ENCODE measurements at places on chromosomes 11 and 22. TPM values are rescaled to one million over a fixed set of nuclear protein-coding genes. Genes with fewer than 3 reads are reported as not detected.

DNA sequence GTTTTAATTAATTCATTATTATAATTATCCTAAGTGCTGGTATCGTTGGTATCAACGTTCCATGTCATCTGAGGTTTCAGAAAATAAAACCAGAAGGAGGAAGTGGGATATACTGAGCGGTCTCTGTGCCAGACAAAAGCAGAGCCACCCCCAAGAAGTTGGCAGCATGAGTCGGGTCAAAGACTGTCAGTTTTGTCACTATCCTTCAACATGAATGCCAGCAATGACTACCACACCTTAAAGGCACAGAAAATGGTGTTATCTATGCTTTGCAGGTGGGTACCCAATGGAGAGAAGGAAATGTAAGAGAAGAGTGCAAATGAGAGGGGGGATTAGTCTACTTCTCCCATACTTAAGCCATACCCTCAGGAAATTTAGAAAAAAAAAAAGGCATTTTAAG lies 408.5 kb downstream of the OPCML start:
- no peaks in the 10 kb centered on the region for H3K4me1 ChIP-seq
- no peaks in the 10 kb centered on the region for H3K27me3 ChIP-seq
- no peak overlapping the region for H3K4me3 ChIP-seq
- H3K36me3 ChIP-seq: no peaks in the 10 kb centered on the region

- H3K4me3 ChIP-seq: peak within 1 kb of the TSS; percentile 32
- peak within 1 kb of the TSS; percentile 68 for H3K27ac ChIP-seq
- peaks cover 6% of the 10 kb centered on the region for H3K4me1 ChIP-seq
- H3K36me3 ChIP-seq: no peaks in the 10 kb centered on the region
- H3K27me3 ChIP-seq: no peaks in the 10 kb centered on the region
- DNase-seq: peak; percentile 37
These were observed at the start of gene OLFML1 for GRCh38 chr11:7485186-7486097. OLFML1 (plus strand) TSS chr11:7485506; CDS start chr11:7485876, 370 bp downstream.

DNA sequence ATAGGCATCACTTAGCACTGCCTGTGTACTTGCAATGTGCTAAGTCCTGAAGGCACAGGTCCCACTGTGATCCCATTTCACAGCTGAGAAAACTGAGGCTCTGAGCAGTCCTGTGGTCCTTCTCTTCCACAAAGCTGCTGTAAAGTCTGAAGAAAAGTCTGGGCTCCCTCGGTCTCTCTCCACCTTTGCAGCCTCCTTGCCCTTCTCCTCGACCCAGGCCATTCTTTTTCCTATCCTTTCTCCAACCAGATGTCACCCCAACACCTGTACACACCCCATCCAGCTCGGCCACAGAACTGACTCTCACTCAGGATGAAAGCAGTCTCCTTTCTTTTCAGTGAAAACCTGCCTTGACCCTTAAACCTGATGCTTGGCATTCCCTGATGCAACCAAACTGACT lies 42.6 kb upstream of the SYT13 start:
- no peaks in the 10 kb centered on the region for H3K27me3 ChIP-seq
- no peaks in the 10 kb centered on the region for H3K4me1 ChIP-seq
- no peak for DNase-seq

- peaks cover 36% of the 10 kb centered on the region for H3K4me1 ChIP-seq
- H3K36me3 ChIP-seq: no peaks in the 10 kb centered on the region
- no peak for DNase-seq
- H3K27me3 ChIP-seq: no peaks in the 10 kb centered on the region
- H3K4me3 ChIP-seq: no peak overlapping the region
These were observed 104.9 kb downstream of the MICAL3 start for GRCh38 chr22:17919276-17920144.

DNA sequence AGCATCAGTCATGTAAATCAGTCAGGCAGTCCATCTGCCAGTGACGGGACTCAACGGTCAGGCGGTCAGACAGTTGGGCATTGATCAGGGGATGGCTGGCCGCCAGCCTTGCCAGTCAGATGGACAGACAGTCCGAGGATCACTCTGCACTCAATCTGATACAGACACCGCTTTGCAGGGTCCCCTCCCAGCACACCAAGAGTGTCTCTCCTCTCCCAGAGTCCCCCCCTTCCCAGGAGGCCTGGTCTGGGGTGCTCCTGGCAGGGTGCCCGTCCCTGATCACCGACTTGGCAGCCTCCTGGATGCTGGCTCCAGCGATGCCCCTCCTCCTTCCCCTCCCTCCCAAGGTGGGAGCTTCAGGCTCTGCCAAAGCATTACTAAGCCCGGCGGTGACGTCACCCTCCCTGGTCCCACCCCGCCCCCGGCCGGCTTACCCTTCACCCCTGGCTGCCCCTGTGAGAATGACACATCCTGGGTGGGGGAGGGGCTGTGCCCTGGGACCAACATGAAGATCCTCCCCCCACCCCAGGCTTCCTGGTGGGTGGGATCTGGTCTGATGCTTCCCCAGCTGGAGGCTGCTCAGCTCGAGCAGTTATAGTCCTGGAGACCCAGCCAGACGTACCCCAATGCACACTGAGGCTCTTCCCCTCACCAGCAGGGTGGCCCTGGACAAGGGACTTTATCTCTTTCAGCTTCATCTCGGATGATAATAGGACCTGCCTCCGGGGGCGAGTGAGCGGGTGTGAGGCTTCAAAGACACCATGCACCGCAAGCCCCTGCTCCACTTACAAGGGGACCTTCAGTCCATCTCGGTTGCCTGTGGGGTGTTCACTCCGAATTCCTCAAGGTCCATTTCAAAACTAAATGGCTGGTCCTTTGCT lies 69.2 kb downstream of the CD82 start:
- H3K27me3 ChIP-seq: no peaks in the 10 kb centered on the region
- H3K27ac ChIP-seq: peak overlapping the region; percentile 65
- peaks cover 15% of the 10 kb centered on the region for H3K4me1 ChIP-seq
- H3K36me3 ChIP-seq: no peaks in the 10 kb centered on the region

- H3K27ac ChIP-seq: no peak overlapping the region
- H3K4me3 ChIP-seq: no peak overlapping the region
- no peaks in the 10 kb centered on the region for H3K27me3 ChIP-seq
- H3K36me3 ChIP-seq: no peaks in the 10 kb centered on the region
- H3K4me1 ChIP-seq: no peaks in the 10 kb centered on the region
These were observed 66.7 kb upstream of the MYEOV start for GRCh38 chr11:69227271-69227670.

DNA sequence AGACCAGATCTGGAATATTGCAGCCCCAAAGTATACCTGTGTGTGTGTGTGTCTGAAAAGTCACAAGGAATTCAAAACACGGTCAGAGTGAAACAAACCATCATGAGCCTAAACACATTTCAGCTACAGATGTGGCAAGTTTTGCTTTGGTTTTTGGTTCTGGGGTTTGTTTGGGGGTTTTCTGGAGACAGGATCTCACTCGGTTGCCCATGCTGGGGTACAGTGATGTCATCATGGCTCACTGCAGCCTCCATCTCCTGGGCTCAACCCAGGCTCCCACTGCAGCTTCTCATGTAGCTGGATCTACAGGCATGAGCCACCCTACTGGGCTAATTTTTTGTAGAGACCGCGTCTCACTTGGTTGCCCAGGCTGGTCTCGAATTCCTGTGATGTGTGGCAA lies 41.4 kb upstream of the PHF21A start:
- H3K4me1 ChIP-seq: no peaks in the 10 kb centered on the region
- no peak for DNase-seq
- H3K36me3 ChIP-seq: no peaks in the 10 kb centered on the region
- no peak overlapping the region for H3K27ac ChIP-seq

DNA sequence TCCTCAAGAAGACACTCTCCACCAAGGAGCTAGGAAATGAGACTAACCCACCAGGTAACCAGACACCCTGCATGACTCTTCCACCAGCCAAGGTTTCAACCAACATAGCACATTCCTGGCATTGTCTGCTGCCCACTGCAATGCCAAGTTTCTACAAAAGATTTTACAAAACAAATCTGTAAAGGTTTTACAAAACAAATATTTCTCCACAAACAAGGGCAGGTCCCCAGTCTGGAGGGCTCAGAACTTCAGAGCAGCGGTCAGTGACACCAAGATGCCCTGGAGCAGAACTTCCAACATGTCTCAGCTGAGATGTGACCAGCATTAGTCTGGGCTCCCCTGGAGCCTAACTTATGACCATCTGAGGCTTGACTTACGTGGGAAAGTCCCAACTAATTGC lies 14.0 kb downstream of the GALNT18 start:
- no peaks in the 10 kb centered on the region for H3K36me3 ChIP-seq
- H3K27me3 ChIP-seq: no peaks in the 10 kb centered on the region
- H3K27ac ChIP-seq: no peak overlapping the region

DNA sequence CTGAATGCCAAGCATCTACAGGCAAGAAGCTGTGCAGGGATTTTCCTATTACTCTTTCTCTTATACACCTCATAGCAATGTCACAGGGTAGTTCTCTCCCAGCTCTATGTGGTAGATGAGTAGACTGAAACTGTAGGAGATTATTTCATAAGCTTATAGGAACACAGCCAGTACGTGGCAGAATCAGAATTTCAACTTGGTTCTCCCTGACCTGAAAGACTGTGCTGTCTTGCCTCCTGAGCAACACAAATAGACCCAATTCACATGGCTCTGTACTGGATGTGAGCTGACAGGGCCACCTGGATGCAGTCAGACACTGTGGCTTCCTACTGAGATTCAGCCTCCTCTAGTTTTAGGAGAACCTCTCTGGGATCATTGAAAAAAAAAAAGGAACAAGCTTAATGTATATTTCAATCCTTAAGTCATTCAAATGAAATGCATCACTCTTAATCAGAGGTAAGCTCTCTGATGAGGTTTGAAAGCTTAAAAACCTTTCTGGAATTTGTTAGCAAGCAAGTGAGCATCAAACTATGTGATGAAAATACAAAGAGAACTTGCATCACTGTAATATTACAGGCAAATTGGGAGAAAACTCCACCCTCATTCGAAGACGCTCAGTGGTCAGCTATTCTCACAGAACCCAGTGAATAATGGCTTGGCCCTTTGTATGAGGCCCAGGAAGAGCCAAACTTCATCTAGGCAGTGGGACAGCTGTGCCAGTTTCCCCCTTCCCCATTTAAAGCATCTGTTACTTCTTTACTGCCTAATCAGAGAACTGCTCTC lies 1039.3 kb downstream of the NTM start:
- H3K27me3 ChIP-seq: no peaks in the 10 kb centered on the region
- no peak for DNase-seq
- H3K4me1 ChIP-seq: no peaks in the 10 kb centered on the region
- no peak overlapping the region for H3K27ac ChIP-seq
- no peaks in the 10 kb centered on the region for H3K36me3 ChIP-seq
- no peak overlapping the region for H3K4me3 ChIP-seq

DNA sequence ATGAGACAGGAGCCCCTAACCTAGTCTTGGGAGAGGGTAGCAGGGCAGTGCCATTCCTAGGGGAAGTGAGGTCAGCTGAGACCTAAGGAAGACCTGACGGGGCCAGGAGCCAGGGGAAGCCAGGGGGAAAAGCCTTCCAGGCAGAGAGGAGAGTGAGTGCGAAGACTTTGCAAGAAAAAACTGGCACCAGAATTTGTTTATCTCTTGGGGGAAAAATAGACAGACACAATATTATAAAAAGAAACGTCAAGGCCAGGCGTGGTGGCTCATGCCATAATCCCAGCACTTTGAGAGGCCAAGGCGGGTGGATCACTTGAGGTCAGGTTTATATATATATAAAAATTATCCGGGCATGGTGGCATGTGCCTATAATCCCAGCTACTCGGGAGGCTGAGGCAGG lies 26.9 kb upstream of the TESMIN start:
- H3K27ac ChIP-seq: no peak overlapping the region
- DNase-seq: no peak

- no peaks in the 10 kb centered on the region for H3K27me3 ChIP-seq
- H3K27ac ChIP-seq: no peak overlapping the region
- no peaks in the 10 kb centered on the region for H3K36me3 ChIP-seq
- DNase-seq: no peak
- H3K4me3 ChIP-seq: no peak overlapping the region
These were observed 854 bp downstream of the ABCC8 start for GRCh38 chr11:17475666-17476316.

- no peak overlapping the region for H3K4me3 ChIP-seq
- no peak overlapping the region for H3K27ac ChIP-seq
- DNase-seq: no peak
- no peaks in the 10 kb centered on the region for H3K27me3 ChIP-seq
- no peaks in the 10 kb centered on the region for H3K4me1 ChIP-seq
These were observed 353.2 kb upstream of the TENM4 start for GRCh38 chr11:79794057-79794456.

GRCh38 chr11:129067454-129067853 lies 124.7 kb downstream of the ARHGAP32 start:
- H3K27me3 ChIP-seq: no peaks in the 10 kb centered on the region
- H3K36me3 ChIP-seq: no peaks in the 10 kb centered on the region
- DNase-seq: no peak
- H3K4me1 ChIP-seq: no peaks in the 10 kb centered on the region

DNA sequence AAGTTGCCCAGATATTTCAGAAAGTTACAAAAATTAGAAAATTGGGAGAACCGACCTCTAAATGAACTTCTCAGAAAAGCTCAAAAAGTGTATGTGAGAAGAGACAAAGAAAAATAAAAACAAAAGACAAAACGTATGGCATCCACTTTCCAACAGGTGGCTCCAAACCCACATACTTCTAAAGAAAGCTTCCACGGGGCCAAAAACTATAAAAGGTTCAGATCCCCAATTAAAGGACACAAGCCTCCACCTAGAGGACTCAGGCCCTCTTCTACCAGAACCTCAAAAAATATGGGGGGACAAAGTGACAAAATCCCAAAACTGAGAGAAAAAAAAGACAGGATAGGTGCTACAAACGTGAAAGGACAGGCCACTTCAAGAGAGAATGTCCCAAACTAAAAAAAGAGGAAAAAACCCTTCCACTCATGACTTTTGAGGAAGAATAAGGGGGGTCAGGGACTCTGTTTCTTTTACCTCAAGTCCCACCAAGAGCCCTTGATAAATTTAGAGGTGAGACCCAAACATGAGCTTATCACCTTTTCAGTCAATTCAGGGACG lies 8.8 kb downstream of the SCGB2A1 start:
- H3K27ac ChIP-seq: no peak overlapping the region
- H3K27me3 ChIP-seq: no peaks in the 10 kb centered on the region
- H3K4me1 ChIP-seq: no peaks in the 10 kb centered on the region
- no peaks in the 10 kb centered on the region for H3K36me3 ChIP-seq
- no peak overlapping the region for H3K4me3 ChIP-seq

- no peaks in the 10 kb centered on the region for H3K36me3 ChIP-seq
- no peaks in the 10 kb centered on the region for H3K27me3 ChIP-seq
- H3K4me1 ChIP-seq: no peaks in the 10 kb centered on the region
- no peak overlapping the region for H3K4me3 ChIP-seq
These were observed 418.3 kb downstream of the TBC1D22A start for GRCh38 chr22:47180796-47181195.

GRCh38 chr11:63939397-63939891 lies 642 bp downstream of the NAA40 start:
- H3K36me3 ChIP-seq: no peaks in the 10 kb centered on the region
- peak overlapping the region; percentile 60 for H3K27ac ChIP-seq
- no peak for DNase-seq
- H3K27me3 ChIP-seq: no peaks in the 10 kb centered on the region

The MS4A3 gene
- not detected for total RNA-seq

The SORL1 gene
- 17.9 TPM for total RNA-seq

The KRTAP5-7 gene
- total RNA-seq: not detected

The HTR3A gene
- total RNA-seq: not detected

The DDIAS gene
- 6.2 TPM for total RNA-seq
